ENCODE measurements at places on chromosomes 3 and 15.

DNA sequence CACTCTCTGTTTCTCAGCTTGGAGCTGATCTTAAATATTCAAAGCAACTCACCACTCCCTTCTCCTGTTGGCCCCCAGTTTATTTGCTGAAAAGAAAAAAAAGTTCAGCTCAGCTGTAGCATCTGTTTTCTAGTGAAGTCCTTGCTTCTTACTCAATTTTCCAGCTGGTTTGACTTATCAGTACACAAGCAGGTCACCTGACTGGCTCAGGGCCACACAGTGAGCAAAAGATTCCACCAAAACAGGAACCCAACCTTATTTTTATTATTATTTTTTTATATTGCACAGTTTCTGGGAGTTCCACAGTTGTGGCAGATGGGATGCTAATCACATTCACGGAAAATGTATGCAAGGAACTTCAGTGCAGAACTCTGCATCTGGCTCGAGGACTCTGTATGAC is 390.7 kb upstream of the RGMA start:
- no peak for DNase-seq

DNA sequence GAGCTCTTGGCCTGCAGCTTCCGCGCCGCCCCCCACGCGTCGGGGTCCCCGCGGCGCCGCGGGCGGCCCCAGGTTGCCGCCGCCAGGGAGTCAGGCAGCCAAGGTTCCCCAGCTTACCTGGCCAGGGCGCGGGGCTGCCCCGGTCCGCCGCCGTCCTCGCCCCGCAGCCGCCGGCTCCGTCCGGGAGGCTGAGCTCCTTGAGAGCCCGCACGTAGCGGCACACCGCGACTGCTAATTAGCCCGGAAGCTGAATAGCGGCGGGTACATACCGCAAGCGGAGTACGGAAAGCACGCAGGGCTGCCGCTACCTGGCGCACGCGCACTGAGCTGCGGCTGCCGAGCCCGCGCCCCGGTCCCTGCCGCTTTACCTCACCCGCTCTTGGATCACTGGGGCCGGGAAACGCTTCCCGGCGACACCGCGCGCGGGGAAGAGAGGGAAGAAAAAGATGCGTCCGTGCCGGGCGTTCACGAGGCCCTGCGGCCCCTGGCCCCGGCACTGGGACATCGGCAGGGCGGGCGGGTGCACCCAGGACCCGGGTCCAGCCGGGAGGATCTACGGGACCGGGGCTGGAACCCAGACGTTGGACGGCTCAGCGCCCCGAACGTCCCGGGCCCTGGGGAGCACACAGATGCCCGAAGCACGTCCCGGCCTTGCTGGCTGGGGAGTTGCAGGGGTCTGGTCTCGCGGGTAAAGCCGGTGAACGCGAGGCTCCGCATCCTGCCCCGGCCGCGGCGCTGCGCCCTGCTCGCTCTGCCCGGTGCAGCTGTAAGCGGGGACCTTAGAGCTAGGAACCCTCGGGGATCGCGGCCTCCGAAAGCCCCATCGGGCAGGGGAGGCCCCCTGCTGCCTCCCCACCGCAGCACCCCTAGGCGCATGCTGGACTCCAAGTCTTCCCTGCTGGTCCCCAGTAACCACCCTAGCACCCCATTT is at the start of gene GOLGA8B:
Gene GOLGA8B (minus strand): TSS at position 253 of the 931 bp plus-strand sequence. CDS start 47,739 bp downstream, outside the sequence.
- peak; percentile 32 for DNase-seq

GRCh38 chr3:171672124-171672523 is 138.2 kb downstream of the PLD1 start:
- DNase-seq = no peak

DNA sequence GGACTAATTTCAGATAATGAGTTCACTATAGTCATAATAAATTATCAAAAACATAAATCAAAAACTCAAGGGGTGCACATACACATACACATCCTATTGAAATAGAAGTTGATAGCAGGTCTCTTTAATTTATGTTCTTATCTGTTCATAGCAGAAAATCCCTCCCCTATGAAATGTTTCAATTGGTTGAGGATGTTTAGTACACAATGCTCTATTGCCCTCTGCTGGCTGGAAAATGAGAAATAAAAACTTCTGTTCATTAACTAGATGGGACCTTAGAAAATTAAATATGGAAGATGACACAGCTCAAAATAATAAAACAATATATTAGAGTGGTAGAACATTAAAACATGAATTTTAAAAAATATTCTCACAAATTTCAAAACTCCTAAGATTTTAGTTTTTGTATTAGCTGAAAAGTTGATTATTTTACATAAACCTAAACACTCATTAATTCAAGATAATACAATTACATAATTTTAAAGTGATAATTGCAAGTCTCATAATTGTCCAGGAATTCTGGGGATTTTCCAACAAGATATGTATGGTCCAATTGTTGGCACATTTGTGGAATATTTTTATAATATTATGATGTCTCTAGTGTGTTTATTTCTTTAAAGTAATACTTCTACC is 735.0 kb downstream of the ROBO1 start:
- DNase-seq = no peak

- DNase-seq = no peak
Measured at GRCh38 chr3:153311541-153311940, 149.5 kb downstream of the RAP2B start.
